ENCODE measurements at places on chromosomes 6 and 20.

DNA sequence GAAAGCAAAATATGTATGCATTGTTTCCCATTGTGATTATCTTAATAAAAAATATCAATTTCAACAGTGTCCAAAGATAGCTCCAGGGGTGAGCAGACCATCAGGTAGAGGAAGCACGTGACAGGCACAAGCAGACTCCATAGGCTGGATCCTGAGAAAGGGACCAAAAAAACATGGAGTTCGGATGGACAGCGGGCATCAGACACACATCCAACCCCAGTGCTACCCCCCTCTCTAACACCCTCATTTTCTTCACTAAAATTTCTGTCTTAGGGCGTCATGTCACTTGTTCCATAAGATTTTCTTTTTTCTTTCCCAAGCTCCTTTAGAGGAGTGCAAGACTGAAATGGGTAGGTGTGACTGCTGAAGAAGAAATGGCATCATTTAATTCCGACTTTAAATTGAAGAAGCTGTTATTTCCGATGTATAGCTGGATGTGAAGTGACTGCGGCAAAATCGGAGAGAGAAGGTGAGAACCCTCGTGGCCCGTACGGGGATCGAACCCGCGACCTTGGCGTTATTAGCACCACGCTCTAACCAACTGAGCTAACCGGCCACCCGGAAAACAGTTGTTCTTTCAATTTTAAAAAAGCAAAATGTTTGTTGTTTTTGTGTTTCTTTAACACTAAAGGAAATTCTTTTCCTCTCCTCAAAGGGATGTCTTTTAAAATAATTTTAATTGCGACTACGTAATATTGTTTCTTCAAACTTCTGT lies 10.3 kb upstream of the PRSS16 start:
- DNase-seq, result peak; percentile 50

GRCh38 chr20:31666258-31667042 lies 28.7 kb downstream of the COX4I2 start:
- no peak for DNase-seq

- no peak for DNase-seq
These were observed 277.2 kb downstream of the FRK start for GRCh38 chr6:115783402-115784061.

- DNase-seq, result no peak
These were observed 55.8 kb downstream of the FGD2 start for GRCh38 chr6:37061157-37061804.

GRCh38 chr6:5405976-5406375 lies 144.7 kb downstream of the FARS2 start:
- DNase-seq, result no peak

- no peak for DNase-seq
These were observed 19.2 kb downstream of the SNRPB start for GRCh38 chr20:2451422-2451821.

- DNase-seq, result peak; percentile 37
These were observed 40.9 kb upstream of the CDH22 start for GRCh38 chr20:46349035-46349741.

DNA sequence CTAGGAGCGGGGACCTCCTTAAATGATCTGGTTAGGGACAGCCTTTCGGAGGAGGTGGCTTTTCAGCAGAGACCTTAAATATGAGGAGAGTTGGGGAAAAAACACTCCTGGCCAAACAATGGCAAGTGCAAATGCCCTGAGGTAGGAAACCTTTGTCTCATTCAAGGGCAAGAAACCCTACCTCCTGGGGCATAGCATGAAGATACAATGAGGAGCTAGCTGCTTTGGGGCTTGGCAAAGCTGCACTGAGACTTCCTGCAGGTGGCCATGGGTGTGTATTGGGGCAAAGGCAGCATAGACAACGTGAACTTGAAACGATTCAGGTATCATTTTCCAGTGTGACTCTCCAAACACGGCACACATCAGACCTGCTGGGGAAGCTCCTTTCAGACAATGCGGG lies 30.7 kb downstream of the PMEPA1 start:
- no peak for DNase-seq

DNA sequence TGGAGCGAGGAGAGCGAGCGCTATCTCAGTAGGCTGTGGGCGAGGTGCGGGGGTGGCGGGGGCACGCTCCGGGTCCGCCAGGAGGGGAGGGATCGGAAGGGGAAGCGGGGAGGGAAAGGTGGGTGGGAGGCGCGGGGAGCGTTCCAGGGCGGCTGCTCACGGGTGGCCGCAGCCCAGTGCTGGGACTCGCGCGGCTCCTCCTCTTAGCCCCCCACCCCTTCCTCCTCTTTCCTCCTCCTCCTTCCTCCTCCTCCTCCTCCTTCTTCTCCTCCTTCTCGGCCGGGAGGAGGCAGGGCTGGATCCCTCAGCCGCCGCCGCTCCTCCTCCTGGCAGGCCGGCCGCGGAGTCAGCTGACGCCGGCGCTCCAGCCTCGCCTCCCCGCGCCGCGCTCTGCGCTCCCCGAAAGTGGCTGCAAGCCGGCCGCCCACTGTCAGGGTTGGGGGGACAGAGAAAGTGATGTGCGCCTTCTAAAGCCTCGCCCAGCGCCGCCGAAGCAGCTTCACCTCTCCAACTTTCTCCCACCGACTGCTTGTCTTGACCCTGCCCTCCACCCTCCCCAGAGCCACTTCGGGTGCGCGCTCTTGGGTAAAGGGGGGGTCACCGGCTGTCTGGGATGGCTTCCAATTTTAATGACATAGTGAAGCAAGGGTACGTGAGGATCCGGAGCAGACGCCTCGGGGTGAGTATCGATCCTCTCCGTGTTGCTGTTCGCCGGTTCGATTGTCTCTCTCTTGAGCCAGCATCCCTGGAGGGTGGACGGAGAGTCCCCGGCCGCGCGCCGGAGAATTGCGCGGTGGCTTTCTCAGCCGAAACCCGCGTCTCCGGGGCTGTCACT lies at the start of gene DOK5:
Gene DOK5, plus strand, starts transcription at position 260 of the 835 bp plus-strand sequence. Its CDS starts 354 bp downstream, at position 614.
- DNase-seq, result no peak

DNA sequence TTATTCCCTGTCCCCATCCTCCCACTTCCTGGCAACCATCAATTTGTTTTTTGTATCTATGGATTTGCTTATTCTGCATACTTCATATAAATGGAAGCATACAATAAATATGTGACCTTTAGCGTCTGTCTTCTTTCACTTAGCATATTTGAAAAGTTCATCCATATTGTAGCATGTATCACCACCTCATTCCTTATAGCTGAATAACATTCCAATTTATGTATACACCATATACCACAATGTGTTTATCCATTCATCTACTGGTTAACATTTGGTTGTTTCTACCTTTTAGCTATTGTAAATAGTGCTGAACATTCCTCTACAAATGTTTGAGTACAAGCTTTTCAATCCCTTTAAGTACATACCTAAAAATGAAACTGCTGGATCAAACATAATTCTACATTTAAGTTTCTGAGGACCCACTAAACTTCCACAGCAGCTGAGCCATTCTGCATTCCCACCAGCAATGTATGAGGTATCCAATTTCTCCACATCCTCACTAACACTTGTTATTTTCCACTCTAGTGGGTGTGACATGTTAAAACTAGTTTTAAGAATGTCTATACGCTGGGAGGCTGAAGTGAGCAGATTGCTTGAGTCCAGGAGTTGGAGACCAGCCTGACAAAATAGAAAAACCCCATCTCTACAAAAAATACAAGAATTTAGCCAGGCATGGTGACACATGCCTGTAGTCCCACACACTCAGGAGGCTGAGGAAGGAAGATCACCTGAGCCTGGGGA lies 32.9 kb downstream of the NUDT3 start:
- no peak for DNase-seq

- DNase-seq, result peak; percentile 13
These were observed 105.3 kb upstream of the KCNG1 start for GRCh38 chr20:51128198-51128597.

GRCh38 chr6:151140767-151141166 lies 99.0 kb upstream of the AKAP12 start:
- no peak for DNase-seq

GRCh38 chr6:67663105-67663895 lies 971.8 kb upstream of the ADGRB3 start:
- DNase-seq, result no peak

GRCh38 chr6:46240866-46241565 lies 70.2 kb upstream of the ENPP5 start:
- no peak for DNase-seq

DNA sequence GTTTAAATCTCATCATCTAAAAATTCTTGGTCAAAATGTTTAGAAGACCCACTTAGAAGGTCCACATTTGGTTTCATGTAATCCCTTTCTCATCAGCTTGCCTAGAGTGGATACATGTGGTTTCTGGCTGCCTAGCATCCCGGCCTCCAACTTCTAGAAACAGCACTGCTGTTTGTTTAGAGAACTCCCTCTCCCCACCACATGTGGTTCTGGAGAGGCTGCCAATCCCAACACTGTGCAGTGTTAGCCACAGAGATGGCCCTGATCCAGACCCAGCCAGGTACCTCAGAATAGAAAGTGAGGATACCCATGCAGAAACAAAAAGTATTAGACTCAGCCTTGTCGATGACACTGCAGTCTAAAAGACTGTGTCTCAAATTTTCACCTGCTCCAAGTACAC lies 241.8 kb downstream of the BCKDHB start:
- no peak for DNase-seq

- peak; percentile 55 for DNase-seq
These were observed at the start of gene PABPC1L for GRCh38 chr20:44909872-44910689. Gene PABPC1L (plus strand): TSS chr20:44910060. CDS start chr20:44910144, 84 bp downstream.

DNA sequence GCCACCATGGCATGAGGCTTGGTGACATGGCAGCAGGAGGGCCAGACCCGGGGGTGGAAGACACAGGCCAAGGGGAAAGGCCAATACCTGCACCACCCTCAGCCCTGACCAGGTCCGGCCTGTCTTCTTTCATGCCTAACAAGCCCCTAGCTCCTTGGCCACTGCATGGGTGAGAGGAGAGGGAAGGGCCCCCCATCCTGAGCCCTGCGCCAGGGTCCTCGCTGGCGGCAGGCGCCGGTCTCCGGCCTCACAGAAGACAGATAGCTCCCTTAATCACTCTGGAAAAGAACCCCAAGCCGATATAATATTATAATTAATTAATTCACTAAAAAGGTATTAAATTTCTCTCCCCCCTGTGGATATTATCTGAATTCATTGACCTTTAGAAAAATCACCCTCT lies 41.4 kb downstream of the MDFI start:
- no peak for DNase-seq

GRCh38 chr6:16146028-16146427 lies 17.1 kb downstream of the MYLIP start:
- DNase-seq, result no peak

DNA sequence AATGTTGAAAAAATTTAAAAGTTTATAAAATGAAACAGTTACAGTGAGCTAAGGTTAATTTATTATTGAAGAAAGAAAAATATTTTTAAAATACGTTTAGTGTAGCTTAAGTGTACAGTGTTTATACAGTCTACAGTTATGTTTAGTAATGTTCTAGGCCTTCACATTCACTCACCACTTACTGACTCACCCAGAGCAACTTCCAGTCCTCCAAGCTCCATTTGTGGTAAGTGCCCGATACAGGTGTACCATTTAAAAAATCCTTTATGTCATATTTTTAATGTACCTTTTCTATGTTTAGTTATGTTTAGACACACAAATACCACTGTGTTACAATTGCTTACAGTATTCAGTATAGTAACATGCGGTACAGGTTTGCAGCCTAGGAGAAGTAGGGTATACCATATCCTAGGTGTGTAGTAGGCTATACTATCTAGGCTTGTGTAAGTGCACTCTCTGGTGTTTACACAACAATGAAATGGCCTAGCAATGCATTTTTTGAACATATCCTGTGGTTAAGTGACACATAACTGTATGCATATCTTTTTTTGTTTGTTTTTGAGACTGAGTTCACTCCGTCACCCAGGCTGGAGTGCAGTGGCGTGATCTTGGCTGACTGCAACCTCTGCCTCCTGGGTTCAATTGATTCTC lies 26.3 kb downstream of the FLRT3 start:
- no peak for DNase-seq

DNA sequence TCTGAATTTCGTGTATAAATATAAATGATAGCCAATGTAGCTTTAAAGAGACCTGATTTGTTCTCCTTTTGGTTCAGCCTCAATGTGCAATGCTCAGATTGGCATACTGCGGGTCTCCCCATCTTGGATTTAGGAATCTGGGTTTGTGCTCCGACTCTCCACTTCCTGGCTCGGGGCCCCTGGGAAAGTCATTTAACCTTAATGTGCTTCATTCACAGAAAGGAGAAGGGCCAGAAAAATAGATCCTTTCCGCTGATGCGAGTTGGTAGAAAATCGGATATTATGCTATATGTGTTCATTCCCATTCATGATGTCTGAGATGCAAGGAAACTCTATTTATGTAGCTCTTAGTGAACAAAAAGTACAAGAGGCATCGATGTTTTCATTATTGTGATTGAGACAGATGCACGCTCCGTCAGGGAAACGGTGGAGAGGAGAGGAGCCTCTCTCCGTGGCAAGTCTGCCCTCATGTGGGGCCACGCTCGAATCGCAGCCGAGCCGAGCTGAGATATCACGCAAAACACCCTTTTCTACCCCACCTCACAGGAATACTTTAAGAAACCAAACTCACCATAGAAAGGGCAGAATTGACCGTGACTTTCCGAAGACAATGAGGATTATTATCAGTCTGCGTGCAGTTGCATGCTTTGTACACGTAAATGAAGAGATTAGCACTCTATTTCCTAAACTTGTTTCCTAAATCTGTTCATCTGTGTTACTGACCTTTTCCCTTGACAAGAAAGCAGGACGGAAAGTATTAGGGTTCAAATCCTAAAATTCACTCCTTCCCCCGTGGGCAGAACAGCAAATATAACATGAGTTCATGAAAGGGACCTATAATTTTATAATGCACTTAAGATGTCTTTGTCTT lies 136.6 kb downstream of the COL9A1 start:
- peak; percentile 18 for DNase-seq

All from stimulated activated CD4-positive, alpha-beta T cell treated with anti-CD3 and anti-CD28 coated beads, Interleukin-15, amount 100 ng/mL, for 48 hours (primary cell).